ENCODE measurements at places on chromosomes 5 and 9. TPM values are rescaled to one million over a fixed set of nuclear protein-coding genes. Genes with fewer than 3 reads are reported as not detected.

The DOCK8 gene
- 0.41 TPM for total RNA-seq

The ISCA1 gene
- total RNA-seq = 72.7 TPM

The SLC6A19 gene
- total RNA-seq = not detected

The AK1 gene
- 58.3 TPM for total RNA-seq

The GNAQ gene
- 36.6 TPM for total RNA-seq

Data from motor neuron (in vitro differentiated cells).